ENCODE measurements at places on chromosomes 13 and 19.

- DNase-seq = no peak
Measured at GRCh38 chr19:2381148-2381820, 21.2 kb downstream of the TMPRSS9 start.

DNA sequence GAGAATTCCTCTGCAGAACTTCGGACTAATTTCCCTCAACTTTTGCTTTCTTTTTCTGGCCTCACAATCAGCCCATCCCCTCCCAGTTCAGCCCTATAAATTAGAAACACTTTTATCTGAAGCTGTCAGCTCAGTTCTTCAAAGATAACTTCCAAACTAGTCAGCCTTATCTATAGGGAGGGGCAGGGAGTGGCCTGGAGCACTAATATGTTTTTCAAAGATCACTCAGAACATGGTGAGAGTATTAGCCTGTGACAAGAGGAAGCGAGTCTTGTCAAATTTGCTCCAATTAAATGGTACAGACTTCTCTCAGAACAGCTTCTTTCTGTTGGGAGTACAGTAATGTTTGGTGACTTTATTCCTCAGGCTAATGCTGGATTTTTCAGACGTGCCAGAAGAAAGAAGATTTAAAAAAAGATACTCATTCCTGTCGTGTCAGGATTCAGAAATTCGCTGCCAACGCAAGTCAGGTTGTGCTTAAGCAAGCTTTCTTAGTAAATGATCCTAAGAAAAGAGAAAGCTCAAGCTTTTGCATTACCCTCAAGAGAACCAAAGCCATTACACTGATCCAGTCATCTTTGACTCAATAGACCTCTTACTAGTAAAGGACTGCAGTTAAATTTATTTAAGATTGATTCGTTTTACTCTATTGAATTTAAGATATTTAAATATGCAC, 1033.6 kb downstream of the SLITRK5 start:
- DNase-seq = no peak

DNA sequence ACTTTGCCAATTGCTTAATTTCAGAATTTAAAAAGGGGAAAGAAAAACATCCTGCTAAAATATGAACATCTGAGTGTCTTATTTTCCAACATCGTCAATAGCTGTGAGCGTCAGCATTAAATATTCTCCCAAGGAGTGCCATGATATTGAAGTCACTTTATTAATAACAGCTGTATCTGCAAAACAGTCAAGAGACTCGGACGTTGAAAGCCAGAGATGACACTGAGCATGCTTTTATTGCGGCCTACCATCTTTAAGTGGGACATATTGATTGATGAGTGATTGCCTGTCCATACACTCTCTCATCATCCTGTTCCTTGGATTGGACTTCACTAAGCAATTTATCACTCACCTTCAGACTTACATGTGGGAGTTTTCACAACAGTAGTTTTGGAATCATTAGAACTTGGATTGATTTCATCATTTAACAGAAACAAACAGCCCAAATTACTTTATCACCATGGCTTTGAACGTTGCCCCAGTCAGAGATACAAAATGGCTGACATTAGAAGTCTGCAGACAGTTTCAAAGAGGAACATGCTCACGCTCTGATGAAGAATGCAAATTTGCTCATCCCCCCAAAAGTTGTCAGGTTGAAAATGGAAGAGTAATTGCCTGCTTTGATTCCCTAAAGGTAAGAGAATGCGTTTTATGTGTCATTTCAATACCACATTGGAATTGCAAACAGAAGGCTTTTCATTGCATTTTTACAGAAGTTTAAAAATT, 53.8 kb downstream of the MBNL2 start:
- DNase-seq = no peak

DNA sequence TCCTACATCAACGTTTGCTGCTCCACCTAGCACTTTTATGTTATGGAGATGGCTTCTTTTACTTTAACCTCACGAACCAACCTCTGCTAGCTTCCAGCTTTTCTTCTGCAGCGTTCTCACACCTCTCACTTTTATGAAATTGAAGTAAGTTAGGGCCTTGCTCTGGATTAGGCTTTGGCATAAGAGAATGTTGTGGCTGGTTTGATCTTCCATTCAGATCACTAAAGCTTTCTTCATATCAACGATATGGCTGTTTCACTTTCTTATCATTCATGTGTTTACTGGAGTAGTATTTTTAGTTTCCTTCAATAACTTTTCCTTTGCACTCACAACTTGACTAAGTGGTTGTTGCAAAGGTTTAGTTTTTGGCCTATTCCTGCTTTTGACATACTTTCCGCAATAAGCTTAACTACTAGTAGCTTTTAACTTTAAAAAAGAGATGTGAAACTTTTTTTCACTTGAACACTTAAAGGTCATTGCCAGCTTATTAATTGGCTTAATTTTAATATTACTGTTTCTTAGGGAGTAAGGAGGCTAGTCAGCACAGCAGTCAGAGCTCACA, 60.0 kb upstream of the SPRY2 start:
- peak; percentile 41 for DNase-seq

- DNase-seq = no peak
Measured at GRCh38 chr19:15287496-15287895, 44.8 kb downstream of the BRD4 start.

GRCh38 chr13:77966671-77967070, 48.0 kb upstream of the EDNRB start:
- no peak for DNase-seq
